ENCODE measurements at places on chromosomes 11 and 22. TPM values are rescaled to one million over a fixed set of nuclear protein-coding genes. Genes with fewer than 3 reads are reported as not detected.

CTSW gene
- 21.6 TPM for total RNA-seq

TPBGL gene
- 0.78 TPM for total RNA-seq

- DNase-seq, result no peak
Observed at GRCh38 chr11:15157181-15157580, 42.5 kb downstream of the INSC start.

GRCh38 chr11:122486793-122487495 lies 168.6 kb upstream of the UBASH3B start:
- DNase-seq, result no peak

DNA sequence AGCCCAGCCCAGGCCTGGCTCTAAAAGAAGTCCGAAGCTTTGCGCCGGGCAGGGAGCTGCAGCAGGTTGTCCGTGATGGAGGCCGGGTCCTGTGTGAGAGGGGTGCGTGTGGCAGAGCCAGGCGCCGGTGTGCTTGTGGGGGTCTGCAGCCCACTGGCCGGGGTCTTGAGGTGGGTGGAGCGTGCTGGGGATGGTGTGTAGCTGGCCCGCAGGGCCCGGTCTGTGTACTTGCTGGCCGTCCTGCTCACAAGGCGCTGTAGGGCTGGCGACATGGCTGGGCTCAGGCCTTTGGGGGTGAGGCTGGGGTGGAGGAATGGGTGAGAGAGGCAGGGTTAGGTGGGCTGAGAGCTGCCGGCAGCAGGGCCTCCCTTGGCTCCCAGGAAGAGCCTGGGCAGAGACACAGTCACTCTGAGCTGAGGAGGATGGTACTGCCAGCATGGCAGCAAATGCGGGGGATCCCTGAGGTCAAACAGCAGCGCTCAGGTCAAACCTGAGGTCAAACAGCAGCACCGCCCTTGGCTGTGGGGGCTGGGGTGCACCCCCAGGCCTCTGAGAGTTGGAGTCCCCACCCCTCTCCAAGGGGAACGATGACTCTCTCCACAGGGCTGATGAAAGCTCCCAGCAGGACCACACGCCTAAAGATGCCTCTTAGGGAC lies 3.2 kb downstream of the TSSK2 start:
- no peak for DNase-seq
